ENCODE measurements at places on chromosomes 13 and 19.

- no peak for DNase-seq
These were observed 686.7 kb downstream of the DIAPH3 start for GRCh38 chr13:59477011-59477410.

DNA sequence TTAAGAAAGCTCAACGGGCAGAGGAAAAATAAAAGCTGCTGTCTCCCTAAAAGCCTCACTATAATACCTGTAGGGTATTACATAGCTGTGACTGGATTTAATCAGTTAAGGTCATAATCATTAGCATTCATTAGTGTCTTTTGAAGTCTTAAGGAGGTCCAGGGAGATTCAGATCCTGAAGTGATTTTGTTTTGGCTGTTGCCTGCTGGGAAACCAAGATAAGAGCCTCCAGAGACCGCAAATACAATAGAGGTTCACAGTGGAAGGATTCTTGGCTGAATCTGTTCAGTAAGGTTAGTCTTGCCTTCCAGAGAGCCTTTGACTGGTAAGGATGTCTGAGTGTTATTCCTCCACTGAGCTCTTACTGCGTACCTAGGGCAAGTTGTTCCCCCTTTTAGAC lies 54.0 kb upstream of the TNFRSF19 start:
- no peak for DNase-seq

DNA sequence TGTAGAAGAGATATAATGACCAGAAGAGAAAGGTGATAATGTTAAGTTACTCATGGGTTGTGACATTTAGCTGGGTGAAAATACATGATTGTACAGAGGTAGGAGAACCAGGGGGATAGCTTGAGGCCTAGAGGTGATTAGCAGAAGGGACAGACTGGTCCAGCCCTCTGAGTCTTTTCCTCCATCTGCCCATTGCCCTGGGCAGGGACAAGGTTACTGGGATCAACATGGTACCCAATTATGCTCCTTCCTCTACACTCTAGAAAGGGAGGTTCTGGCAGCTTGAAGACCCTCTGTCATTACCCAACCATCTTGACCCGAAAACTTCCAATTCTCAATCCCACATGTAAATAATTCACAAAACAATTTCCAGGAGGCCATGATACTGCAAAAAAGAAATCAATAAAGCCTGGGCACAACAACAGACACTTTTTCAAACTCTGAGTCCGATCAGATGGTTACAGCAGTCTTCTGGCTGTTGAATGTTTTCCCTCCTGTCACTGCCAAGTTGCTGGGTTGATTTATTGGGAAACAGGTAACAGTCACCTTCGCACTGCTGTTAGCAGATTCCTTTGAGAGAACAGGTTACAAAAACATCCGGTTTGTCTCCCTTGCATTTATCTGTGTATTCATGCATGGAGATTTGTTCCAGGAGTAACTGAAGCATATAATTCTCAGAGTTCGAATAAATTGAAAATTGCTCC lies 239.1 kb upstream of the HTR2A start:
- no peak for DNase-seq

- no peak for DNase-seq
These were observed 26.0 kb downstream of the DPRX start for GRCh38 chr19:53657778-53658177.

DNA sequence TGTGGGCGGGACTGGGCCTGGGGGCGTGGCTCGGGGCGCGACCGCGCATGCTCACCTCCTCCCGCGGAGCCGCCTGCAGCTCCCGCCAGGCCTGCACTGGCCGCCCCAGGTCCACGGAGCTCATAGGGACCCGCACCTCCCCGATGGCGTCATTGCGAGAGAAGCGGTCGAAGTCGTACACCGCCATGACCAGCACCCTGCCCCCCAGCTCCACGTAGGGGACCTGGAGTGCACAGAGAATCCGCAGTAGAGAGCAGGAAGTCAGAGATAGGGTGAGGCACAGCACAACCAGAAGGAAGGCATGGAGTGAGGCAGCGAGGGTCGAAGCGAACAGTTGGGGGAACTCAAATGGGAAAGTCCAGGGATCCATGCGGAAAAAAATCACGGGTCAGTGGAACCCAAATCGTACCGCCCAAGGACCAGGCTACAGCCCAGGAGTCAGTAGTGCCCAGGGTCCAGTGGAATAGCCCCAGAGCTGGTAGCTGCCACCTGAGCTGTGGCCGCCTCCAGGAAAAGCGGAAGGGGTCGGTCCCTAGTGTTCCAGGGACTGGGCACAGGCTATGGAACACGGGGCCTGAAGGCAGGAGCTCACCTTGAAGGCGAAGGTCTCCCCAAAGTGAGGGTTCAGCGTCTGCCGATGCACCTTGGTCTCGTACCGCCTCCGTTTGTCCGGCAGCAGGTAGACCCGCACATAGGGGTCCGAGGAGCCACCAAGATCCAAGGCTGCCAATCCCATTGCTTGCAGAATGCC lies 4.8 kb downstream of the SYT5 start:
- DNase-seq: no peak

- no peak for DNase-seq
These were observed 68.7 kb downstream of the POSTN start for GRCh38 chr13:37529751-37530385.

All from GM12864 (cell line).